ENCODE measurements at places on chromosomes 7 and 10. TPM values are rescaled to one million over a fixed set of nuclear protein-coding genes. Genes with fewer than 3 reads are reported as not detected.

NPSR1 gene
- total RNA-seq: not detected

COL28A1 gene
- total RNA-seq: 0.05 TPM

DNA sequence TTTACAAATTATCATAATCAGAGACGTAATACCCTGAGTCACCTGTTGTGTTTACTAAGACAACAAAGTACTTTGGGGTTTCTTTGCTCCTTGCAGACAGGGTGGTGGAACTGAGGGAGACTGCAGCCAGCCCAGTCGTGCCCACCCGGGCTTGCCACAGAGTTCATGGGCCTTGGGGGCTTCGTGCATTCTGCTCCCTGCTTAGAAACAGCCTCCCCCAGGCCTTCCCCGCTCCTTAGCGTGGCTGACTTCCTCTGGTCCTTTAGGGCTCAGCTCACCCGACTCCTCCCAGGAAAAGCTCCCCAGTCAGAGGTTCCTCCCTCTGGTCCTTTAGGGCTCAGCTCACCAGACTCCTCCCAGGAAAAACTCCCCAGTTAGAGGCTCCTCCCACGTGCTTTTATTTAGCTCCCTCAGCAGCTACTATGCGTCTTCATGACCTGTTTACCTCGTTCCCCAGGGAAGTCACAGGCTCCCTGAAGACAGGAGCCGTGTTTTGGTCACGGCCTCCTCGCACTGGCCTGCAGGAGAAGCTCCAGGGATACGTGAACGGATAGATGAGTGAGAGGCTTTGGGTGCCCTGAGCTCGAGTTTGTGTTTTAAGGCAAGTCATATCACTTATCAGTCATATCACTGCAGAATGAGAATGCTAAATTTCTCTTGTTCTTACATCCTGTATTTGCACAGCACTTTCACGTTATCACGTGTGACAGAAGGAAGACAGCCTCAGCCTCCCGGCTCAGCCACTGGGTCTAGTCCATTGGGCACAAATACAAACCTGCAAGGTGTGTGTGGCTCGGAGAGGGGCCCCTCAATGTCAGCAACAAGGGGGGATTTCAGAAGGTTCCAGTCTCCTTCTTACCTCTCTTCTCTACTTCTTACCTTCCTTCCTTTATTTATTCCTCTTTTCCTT, 52.7 kb upstream of the VIPR2 start:
- H3K4me3 ChIP-seq: no peak overlapping the region
- DNase-seq: no peak
- no peaks in the 10 kb centered on the region for H3K36me3 ChIP-seq
- no peaks in the 10 kb centered on the region for H3K4me1 ChIP-seq
- no peak overlapping the region for H3K27ac ChIP-seq

MEST gene
- total RNA-seq: 0.41 TPM

DNA sequence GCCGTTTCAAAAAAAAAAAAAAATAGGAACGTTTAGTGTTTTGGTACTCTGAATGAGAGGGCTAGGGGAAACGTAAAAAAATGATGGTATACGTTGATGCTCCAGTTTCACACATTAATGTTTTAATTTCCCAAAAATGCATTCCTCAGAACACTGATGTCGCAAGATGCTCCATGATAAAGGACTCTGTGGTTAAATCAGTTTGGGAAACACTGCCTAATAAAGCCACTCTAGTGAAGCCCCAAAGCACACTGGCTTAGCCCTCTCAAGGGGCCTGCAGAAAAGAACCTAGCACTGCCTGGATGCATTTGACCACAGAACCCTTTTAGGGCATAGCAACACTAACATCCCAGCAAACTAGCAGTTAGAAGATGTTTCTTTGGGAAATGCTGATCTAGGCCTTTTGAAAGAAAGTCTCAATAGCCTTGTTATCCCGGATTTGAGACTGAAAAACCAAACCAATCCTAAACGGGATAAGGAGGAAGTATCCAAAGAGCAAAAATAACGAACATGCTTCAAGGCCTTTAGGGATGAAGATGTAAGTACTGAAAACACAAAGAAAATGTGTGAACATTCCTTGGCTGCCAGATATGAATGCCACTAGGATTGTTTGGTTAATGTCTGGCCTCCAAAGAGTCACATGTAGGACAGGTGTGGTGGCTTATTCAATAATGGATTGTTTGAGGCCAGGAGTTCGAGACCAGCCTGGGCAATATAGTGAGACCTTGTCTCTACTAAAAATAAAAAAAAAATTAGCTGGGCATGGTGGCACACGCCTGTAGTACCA, 11.0 kb downstream of the DLG5 start:
- H3K4me1 ChIP-seq: peaks cover 58% of the 10 kb centered on the region
- no peak overlapping the region for H3K4me3 ChIP-seq
- 0 out of 2 replicates have a peak, but pooled peaks cover 5% of the 10 kb centered on the region for H3K36me3 ChIP-seq
- no peaks in the 10 kb centered on the region for H3K27me3 ChIP-seq
- H3K27ac ChIP-seq: no peak overlapping the region

GRCh38 chr7:1060315-1061072, 16.1 kb downstream of the GPR146 start:
- no peak overlapping the region for H3K27ac ChIP-seq

NODAL gene
- total RNA-seq: not detected

Measured in HFFc6 (cell line).